ENCODE measurements at places on chromosomes 7 and 10.

DNA sequence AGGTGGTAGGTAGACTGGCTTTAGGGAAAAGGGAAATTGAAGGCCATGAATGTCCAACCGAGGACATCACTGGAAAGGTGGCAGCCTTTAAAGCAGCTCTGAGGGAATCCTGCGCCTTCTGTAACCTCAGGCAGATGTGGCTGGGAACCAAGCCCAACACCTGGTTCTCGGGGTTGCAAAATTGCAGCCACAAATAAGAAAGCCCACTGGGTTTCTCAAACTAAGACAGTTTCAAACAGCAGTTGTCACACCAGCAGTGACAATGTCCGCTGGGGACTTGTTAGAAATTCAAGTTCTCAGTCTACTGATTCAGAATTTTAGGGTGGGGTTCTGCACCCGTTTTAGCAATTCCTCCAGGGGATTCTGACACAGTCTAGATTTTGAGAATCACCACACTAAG is 42.7 kb upstream of the STEAP1B start:
- no peak for DNase-seq

DNA sequence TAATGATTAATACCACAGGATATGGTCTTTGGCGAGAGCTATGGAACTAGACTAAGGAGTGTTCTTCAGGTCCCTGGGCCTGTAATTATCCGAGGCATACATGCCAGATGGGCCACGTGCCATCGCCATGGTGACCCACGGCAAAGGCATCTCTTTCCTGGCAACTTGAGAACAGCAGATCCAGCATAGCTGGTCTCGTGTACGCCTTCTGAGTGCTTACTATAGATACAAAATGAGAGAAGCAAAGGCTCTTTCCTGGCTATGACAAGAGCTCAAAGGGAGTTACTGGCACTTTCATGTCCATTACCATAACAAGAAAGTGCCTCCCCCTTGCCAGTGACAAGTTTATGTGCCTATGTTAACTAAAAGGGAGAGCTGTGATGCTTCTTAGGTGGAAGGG is 26.0 kb upstream of the GLI3 start:
- no peak for DNase-seq

DNA sequence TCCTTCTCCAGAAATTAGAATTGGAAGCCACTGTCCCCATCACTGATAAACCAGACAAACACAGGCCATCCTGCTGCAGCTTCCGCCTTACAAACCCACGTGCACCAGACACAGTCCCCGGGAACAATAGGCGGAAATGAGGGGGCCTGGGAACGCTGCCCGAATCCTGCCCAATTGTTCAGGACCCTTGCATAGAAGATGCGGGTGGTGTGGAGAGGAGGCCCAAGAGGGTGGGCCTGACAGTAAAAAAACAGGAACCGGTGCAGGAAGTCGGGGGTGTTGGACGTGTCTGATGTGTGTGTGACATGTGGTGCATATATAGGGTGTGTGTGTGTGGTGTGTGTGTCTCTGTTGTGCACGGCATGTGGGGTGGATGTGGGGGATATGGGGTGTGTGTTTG is 26.5 kb upstream of the CHST15 start:
- no peak for DNase-seq

- no peak for DNase-seq
Observed at GRCh38 chr7:157194948-157195347, 56.2 kb downstream of the UBE3C start.

DNA sequence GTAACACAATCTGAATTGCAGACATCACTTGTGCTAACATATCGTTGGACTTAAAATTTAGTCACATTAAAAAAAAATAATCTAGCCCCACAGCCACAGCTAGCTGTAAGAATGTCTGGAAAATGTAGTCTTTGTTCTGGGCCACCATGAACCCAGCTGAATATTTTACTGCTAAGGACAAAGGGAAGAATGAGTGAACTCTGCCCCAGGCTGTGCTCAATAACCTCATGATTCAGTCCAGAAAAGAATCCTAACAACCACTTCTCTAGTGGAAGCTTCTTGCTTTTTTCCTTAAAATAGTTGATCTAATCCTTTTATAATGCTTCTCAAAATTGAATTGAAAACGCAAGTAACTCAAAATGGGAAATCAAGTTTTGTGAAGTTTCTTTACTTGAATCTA is 25.6 kb upstream of the SOSTDC1 start:
- no peak for DNase-seq

DNA sequence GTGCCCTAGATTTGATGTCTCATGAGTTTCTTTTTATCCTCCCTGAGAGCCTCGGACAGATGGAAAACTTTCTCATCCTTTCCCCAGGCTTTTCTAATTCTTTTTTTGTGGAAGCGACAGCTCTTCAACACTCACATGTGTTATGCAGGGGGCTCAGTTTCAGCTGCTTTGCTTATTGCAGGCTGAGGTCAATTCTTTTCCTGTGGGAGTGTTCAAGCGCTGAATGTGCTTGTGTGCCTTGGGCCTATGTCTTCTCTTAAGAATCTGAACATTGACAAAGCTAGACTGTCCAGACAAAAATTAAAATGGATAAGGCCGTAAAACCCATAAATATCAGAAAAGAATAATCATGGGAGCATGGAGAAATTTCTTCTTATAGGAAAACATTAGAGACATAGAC is 125.2 kb upstream of the STEAP4 start:
- DNase-seq = no peak

DNA sequence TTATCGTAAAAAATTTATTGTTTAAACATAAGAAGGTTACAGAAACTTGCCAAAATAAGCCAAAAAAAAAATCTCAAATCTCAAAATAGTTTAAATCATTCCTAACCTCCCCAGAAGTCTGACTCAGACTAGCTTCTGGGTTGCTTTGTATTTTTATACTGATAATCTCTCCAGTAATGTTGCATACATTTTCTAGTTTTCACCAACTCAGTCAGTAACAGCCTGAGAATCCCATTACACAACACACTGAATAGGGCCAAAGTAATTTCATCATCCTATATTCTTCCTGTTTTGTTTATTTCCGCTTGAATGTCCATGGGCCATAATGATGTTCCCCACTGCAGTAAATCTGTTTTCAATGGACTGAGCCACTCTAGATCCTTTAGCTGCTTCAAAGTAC is 478.5 kb downstream of the GPAM start:
- DNase-seq = no peak

DNA sequence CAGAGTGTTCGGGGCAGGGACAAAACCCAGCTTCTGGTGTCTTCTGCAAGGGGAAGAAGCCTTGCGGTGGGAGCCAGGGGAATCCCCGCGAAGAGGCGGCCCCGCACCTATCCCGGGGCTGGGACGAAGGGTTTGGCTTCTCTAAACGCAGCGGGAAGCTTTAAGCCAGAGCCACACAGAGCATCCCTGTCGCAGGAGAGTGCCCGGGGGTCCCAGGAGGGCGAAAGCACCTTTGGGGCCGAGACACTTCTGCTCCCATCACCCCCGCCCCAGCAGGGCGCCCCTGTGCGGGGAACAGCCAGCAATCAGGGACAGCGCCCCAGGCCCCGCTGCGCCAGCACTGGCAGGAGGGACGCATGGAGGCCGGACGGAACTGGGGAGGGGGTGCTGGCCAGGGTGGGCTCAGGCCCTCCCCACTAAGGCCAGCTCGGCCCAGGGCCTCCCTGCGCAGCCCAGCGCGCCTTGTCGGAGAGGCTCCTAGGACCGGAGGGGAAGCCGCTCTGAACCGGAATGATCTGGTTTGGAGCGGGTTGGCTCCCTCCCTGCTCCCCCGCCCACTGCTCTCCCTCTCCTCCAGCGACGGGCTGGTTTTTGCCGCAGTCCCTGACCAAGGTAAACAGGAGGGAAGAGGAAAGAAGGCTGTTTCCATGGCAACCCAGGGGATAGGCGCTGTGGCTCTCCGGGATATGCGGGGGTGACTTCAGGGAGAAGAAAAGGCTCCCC is 63.9 kb downstream of the TMEM209 start:
- peak; percentile 48 for DNase-seq

- DNase-seq = no peak
Observed at GRCh38 chr7:155356323-155357105, 58.8 kb downstream of the INSIG1 start.

DNA sequence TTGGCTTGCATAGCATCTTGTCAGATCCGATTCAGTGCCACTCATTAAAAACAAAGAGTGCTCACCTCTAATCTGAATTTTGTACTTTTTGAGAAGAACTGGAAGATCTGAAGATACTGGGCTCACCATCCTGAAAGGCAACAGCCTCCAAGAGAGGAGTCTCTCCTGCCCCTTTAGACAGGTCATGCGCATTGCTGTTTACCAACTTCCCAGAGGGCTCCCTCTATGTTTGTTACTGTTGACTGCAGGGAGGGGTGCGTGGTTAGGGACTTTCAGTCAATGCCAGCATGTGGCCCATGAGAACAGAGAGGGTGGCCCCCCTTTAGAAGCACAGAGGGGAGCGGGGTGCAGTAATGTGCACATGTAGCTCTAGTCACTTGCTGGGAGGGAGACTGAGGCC is 33.2 kb upstream of the CABCOCO1 start:
- no peak for DNase-seq

- DNase-seq = no peak
Observed at GRCh38 chr7:5403442-5403841, 20.2 kb downstream of the TNRC18 start.

DNA sequence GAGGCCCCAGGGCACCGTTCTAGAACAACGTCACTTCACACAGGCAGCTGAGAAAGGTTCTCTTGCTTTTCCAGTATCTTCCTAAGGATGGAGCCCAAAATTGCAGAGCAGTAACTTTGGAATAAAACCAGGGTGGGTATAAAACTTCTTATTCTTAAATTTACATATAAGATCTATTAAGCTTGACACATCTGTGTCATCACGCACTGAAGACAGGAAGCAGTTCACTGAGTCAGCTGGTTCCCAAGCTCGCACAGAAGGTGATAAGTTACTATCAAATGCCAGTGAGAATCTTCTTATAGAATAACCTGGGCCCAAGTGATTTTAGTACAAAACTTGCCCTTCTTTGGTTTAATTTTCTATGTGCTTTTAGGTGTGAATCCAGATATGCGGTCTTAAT is 70.2 kb downstream of the RABGEF1 start:
- DNase-seq = no peak

DNA sequence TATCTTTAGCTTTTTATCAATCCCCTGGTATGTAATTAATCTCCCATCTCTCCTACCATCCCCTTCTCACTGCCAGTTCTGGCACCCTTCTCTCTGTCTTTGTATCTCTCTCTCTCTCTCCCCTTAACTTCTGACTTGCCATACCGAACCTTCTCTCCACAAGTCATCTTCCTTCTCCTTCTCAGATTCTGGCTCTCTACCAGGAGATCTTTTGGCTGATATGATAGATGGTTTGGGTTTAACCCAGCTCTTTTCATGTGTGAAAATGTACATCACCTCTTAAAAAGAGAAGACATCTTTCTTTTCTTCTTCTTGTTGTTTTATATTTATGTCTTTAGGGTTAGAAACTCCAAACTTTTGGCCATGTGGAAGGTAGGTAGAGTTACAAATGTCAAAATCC is 196.7 kb downstream of the HGF start:
- DNase-seq = no peak
